ENCODE measurements at places on chromosomes 2 and 18.
A peak's percentile ranks its signal among the peaks of the same experiment; 100 is the strongest.

- peak; percentile 65 for DNase-seq
These were observed 13.1 kb downstream of the GNLY start for GRCh38 chr2:85707304-85707703.

DNA sequence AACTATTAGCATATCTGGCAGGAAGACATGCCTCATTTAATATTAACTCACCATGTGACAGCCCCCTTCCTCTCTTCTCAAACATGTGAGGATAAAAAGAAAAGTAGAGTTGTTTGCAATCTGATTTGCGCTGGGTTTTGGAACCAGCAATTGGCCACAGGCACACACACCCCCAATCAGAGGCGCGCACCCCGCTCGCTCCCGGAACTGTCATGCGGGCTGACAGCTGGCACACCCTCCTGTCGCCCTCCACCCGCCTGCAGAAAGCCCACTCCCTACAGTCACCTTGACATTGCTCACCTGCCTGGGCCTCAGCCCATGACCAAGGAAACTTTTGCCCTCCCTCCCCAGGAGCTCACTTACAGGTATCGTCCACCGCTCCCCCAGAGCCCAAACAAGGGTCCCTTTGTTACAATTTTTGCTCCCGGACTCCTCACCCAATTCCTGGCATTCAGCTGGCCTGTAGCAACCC lies 1.1 kb downstream of the COBLL1 start:
- DNase-seq = peak; percentile 80

DNA sequence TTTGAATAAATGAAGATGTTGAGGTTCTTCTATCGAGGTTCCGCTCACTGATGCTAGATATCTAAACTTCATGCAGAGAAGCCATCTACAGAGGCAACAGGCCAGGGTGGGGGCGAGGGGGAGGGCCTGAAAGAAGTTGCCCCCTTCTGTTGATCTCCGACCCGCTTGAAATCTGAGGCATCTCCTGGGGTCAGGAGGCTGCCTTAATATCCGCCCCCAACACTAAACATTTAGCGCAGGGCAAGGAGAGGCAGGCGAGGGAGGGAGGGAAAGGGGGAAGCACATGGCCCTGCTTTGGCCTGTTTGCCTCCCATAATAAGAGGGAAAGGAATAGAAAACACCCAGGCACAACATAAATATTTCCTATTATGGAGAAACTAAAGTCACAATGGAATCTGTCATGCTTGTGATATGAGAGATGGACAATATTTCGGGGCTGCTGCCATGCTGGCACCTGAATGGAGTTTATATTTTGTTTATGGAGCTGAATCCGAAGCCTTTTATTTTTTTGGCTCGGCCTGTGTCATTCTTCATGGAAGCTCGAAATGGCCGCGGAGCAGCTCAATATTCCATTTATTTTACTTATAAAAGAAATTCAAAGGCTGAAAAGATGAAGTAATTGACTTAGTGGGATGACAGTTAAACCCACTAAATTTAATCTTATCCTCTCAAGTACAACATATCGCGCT lies 221.1 kb downstream of the INSIG2 start:
- no peak for DNase-seq

DNA sequence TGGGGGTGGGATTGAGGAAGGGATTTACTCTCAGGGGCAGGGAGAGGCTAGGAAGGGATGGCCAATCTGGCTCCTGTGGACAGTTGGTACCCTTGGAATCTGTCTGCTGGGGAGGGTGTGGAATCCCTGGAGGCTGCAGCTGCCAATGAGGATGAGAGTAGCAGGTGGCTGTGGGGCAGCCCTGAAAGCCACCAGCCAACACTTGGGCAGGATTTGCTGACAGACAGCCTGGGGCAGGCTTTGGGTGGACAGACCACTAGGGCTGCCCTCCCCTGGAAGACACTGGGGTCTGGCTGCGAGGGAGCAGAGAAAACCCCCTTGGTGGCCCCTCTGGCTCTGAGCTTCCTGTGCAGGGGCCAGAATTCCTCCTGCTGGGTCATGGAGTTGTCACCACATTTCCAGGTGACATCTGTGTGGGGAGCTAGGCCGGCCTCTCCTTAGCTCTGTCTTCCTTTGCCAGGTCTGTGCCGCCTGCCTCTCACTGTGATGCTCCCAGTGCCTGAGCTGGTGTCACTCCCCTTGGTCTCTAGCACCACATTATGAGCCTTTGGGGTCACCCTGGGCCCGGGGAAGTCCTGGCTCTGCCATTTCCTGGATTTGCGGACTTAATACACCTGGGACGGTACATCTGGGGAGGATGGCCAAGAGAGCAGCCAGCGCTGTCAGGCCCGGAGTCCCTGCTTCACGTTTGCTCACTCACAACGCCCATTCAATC lies 13.4 kb upstream of the ARHGEF4 start:
- DNase-seq = no peak

DNA sequence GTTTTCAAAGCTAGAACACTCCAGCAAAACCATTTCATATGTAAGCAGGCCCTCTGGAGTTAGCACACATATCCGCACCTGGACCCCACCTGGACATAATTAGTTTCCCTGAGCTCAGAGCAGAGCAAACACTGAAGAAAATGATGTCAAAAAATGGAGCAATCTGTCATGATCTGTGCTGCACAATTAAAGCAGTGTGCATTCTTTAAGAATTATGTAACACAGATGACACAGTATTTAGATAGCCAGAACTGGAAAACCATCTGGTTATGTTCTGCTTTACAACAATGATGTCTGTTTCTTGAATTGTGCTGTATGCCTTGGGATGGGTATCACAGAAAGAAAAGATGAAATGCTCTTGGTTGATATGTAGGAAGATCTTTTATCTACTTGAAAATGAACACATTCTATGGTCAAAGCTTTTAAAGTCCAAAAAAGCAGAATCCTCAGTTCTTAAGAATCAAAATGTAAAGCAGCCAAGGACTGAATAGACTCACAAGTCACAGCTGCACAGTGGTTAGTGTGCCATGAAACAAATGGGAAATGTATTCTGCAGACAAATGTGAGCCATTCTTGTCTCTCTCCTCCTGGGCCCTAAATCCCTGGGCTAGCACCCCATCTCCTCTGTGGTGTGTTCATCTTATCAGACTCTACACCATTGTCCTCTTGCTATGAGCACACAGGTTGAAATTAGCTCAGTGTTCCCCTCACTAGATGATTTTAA lies 36.8 kb downstream of the HRH4 start:
- no peak for DNase-seq

- peak; percentile 21 for DNase-seq
These were observed 463 bp downstream of the PPP1CB start for GRCh38 chr2:28751956-28752630.

DNA sequence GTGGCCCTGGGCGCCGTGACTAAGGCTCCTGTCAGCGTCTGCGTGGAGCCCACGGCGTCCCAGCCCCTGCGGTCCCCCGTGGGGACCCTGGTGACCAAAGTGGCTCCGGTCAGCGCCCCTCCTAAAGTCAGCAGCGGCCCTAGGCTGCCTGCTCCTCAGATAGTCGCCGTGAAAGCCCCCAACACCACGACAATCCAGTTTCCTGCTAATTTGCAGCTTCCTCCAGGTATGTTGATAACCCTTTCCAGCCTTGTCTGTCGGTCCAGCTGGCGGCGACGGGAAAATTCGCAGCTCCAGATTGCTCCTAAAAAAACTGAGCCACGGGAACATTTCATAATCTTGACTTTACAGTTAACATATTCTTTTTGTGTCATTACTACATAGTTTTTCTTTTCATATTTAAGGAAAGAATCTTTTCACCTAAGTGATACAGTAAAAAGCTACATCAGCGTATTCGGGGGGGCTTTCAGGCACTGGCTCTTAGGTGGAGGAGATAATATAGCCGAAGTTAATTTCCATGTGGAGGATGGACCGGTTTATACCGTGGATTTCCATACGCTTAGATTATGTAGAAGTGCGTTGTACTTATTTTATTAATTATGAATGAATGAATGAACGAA lies 916 bp downstream of the TAF4B start:
- peak; percentile 39 for DNase-seq

GRCh38 chr2:60796573-60797509 lies 40.8 kb downstream of the PAPOLG start:
- no peak for DNase-seq

DNA sequence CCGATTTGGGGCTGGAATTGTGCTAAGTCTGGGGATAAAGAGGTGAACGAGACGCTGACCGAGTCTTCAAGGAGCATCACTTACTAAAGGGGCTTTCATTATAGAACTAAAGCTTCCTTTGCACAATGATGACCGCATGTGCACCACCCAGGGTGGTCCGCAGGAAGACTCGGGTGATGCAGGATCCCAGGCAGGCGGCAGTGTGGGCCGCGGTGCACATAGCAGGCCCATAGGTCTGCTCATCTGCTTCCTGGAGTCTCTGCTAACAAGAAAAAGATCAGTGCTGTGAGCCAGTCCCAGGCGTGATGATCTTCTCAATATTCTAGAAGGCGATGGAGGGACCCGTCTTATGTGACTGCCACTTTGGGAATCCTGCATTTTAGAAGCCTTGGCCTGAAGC lies 122.8 kb downstream of the PXDN start:
- DNase-seq = no peak

DNA sequence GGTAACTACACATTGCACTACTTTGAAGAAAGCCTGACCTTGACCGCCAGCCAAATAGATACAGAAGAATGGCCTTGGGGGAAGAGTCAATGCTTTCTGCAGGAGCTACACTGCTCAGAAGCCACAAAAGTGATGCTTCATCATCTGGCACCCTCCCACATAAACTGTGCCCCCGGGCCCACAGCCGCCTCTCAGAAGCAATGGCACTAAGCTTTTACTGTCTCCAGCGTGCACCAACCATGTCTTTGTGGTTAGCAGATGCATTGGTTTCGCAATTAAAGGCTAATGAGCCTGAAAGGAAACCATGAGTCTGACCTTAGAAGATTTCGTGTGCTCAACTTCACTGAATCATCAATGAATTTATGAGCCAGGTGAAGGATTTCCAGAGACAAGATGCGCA lies 209.4 kb upstream of the TRIB2 start:
- no peak for DNase-seq

GRCh38 chr2:135709992-135710391 lies 31.7 kb upstream of the UBXN4 start:
- DNase-seq = peak; percentile 7

GRCh38 chr2:152347076-152347475 lies 12.1 kb downstream of the FMNL2 start:
- DNase-seq = no peak

DNA sequence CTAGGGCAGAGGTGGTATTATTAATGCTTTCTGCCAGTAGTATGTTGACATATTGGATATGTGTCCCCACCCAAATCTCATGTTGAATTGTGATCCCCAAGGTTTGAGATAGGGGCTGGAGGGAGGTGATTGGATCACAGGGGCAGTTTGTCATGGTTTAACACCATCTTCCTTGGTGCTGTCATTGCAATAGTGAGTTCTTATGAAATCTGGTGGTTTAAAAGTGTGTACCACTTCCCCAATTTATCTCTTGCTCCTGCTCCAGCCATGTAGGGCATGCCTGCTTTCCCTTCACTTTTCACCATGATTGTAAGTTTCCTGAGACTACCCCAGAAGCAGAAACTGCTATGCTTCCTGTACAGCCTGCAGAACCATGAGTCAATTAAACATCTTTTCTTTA lies 47.1 kb upstream of the THSD7B start:
- no peak for DNase-seq

GRCh38 chr2:26541401-26542193 lies 63.7 kb upstream of the OTOF start:
- peak; percentile 91 for DNase-seq

DNA sequence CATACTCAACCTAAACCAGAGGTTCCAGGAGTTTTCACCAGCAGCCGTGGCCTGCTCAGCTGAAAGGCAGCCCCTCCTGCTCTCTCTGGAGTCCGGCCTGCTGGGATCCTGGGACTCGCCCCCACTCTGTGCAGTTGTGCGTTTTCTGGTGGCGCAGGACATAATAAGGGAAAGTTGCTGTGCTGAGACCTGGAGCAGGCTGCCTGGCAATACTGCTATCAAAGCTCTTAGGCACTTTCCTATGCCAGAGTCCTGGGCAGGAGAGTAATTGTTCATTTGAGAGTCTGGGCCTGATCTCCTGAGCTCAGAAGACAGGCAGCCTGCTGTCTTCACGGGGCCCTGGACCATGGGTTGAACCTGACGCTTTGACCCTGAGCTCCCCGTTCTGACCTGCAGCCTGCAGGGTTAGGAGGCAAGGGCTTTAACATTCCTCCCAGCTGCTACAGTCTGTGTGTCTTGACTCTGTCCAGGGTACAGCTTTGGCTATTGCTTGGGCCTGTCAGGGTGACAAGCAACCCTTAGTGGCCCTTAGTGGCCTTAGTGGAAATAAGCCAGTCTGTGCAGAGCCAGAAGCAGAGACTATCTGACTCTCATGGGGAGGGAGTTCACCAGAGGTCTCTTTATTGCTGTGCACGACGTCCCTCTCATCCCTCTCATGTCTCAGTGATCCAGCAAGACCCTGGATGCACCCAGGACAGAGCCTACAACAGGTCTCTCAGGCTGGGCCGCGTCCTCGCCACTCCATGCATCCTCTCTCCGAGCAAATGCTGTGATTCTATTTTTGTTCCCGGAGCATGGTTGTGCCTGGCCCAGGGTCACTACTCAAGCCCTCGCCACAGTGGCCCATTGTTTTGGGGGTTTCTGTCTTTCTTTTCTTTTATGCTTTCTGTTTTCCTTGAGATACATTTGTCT lies 60.6 kb downstream of the ACKR3 start:
- no peak for DNase-seq

DNA sequence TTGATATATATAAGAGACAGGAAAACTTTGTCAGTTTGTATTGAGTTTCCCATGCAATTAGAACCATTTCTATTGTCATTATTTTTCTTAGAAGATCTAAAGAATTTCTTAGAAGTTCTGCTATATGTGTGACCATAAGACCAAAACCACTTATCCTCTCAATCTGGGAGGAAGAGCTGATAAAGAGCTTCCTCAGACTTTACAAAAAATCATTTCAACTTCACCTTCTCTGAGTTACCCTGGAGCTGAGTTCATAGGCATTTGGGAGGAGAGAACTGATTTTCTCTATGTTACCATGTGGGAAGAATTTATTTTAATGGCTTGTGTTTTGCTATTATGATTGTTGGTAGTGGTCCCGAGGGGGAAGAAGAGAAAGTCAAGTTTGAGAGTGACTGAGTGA lies 329.3 kb downstream of the GPD2 start:
- no peak for DNase-seq

- no peak for DNase-seq
These were observed 55.5 kb downstream of the PRELID3A start for GRCh38 chr18:12463191-12463590.
